Esophagus squamous epithelium (tissue), 5 donors: ENCODE measurements at places on chromosomes 16 and 17.

GRCh38 chr17:28720247-28720996 is 637 bp downstream of the RPL23A start:
- no peak for DNase-seq

DNA sequence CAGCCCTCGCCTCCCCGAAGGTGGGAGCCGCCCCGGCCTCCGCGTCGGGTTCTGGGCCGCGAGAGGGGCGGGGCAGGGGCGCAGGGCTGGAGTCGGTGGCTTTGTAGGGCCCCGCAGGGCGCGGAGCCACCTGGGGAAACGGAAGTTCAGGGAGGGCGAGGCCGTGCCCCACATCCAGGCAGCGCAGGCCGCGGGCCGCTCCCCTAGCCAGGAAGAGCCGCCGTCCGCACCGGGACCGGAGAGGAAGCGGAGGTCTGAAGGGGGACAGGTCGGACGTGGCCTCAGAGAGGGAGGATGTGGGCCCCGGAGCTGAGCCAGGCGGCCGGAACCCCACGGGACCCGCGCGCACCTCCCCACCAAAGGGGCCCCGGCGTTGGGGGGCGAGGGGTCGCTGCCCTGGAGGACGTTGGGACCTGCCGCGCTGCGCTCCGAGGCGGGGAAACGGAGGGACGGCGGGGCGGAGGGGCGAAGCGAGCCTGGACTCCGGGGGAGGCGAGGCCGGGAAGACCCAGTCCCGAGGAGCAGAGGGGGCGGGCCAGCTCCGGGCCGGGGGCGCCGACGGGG is 482 bp upstream of the SLC16A3 start:
- no peak for DNase-seq

- DNase-seq, result no peak
Observed at GRCh38 chr16:50279504-50279865, 13.1 kb downstream of the ADCY7 start.

GRCh38 chr17:51121620-51122472 is 1.2 kb upstream of the SPAG9 start:
- DNase-seq, result no peak

DNA sequence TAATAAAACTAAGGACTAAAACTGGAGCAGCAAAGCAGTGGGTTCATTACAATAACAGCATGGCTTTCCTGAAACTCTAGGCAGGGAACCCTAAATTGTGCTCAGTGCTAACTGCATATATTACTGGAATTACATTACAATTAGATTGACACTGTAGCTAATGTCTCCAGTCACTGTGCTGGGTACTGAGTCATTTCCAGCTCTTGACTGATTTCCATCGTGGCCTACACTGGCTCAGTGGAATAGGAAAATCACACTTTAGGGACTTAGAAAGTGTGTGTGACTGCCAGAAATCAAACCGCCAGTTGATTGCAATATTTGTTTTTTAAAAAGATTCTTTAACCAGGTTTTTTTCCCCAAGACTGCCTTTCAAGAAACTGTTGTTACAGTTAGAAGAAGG is 1447.4 kb upstream of the GOT2 start:
- no peak for DNase-seq

DNA sequence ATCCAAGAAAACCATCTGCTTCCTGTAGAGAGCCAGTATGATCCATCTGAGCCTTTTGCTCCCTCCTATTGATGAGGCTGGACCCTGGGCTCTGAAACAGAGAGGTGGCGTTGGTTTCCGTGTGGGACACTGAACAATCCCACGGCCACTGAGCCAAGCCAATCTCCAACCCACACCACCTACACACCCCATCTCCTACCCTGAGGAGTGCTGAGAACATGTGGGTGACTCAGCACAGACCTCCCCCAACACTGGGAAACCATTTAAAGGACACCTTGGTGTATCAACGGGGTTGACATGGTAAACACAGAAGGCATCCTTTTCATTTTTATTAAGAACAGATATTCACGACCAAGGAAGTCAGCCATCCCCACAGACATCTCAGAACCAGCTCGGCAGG is 332.1 kb downstream of the SLC39A11 start:
- no peak for DNase-seq

GRCh38 chr17:79937391-79938335 is 98.0 kb downstream of the TBC1D16 start:
- no peak for DNase-seq

- no peak for DNase-seq
Observed at GRCh38 chr16:28081391-28081968, 18.0 kb upstream of the GSG1L start.

GRCh38 chr16:77403732-77404131 is 31.1 kb downstream of the ADAMTS18 start:
- no peak for DNase-seq

DNA sequence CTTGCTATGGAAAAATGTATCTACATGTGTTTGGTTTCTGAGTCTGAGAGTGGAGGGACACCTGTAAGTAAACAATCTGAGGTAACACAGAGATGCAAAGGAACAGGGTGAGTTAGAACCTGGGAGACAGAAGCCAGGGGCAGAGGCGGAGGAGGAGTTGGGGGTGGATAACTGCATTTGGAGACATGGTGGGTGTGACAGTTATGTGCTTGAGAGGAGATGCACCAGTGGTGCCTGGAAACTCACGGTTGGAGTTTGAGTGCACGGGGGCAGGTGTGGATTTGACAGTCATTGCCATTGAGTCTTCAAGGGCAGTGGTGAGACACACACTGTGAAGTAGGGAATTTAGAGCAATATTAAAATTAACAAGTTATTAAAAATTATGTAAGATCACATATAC is 6.5 kb downstream of the NUP93 start:
- DNase-seq, result no peak

GRCh38 chr16:8852534-8852933 is 16.3 kb downstream of the CARHSP1 start:
- no peak for DNase-seq

DNA sequence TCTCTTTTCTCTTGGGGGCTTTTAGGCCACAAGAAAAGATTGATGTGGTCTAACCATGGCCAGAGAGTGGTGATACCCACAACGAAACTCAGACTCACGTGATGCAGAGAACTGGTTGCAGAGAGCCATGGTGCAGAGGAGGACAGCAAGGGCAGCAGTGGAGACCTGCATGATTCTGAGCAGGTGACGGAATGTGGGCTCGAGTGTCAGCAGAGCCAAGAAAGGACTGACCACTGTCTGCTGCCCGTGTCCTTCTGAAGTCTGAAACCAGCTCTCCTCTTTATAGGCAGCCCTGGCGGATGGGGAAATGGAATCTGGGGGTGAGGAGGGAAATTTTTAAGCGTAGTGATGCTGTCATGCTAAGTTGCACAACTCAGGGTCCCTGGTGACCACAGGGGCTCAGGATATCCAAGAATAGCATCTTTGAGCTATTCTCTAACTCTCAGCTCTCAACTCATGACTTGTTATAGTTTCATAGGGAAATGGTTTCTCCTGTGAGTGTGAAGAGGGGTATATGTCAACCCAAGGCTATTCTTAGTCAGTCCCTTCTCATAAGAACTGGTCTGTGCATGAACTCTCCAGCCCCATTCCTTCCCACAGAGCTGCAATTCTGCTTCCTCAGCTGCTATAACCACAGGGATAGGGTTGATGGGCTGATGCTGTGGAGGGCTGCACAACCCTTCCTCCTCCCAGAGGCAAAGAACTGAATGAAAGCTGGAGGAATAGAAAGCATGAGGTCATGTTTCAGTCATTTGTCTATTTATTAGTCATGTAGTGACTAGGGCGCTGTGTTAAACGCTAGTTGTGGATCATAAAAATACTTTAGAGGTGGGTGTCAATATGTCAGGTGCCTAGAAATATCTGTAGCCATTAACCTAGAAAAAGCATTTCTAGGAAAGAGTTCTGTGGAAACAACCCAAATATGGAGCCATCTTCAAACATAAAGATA is at the start of gene CCL3:
Gene CCL3, minus strand, starts transcription at position 256 of the 949 bp plus-strand sequence. Its CDS starts 85 bp downstream, at position 171.
- no peak for DNase-seq

DNA sequence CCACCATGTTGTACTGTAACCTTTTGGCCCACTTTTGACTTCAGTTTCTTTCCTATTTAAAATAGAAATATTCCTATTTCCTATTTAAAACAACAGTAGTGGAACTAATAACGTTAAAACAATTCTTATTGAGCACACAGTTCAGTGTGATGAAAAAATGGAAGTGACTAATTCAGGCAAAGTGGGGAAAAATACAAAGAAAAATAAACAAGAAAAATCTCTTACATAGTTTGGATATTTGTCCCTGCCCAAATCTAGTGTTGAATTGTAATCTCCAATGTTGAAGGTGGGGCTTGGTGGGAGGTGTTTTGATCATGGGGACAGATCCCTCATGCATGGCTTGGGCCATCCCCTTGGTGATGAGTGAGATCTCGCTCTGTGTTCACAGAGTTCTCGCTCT is 198.1 kb upstream of the CPHXL start:
- DNase-seq, result no peak

DNA sequence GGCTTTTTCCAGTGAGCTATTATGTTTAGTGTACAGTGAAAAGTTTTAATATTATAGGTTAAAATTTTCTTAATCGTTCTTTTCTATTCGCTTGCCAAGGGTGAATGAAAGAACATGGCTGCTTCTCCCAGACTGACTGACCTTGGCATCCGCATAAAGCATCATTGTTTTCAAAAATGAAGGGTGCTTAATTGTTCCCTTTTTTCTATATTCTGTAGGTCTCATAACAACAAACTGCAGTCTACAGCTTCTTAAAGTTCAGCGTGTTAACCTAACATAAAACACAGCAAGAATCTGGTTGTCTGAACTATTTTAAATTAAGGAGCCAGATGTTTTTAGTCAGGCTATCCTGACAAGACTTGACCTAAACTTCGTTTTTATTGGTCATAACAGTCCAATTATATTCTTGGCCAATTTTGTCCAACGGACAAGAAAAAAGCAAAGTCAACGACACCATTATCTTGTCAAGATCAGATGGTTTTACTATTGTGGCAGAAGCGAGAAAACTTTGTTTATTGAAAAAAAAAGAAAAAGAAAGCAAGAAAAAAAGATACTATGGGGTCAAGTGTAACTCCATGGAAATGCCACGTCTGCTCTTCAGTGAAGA is 14.1 kb downstream of the C17orf58 start:
- DNase-seq, result no peak

- no peak for DNase-seq
Observed at GRCh38 chr16:87135246-87136030, 181.8 kb downstream of the C16orf95 start.

GRCh38 chr17:7016886-7017826 is 4.7 kb downstream of the RNASEK start:
- DNase-seq, result no peak

GRCh38 chr17:82173351-82174041 is 39.1 kb downstream of the CCDC57 start:
- DNase-seq, result no peak
